ENCODE measurements at places on chromosomes 4 and X.

GRCh38 chr4:142696334-142697122 lies 149.6 kb downstream of the INPP4B start:
- DNase-seq = no peak

DNA sequence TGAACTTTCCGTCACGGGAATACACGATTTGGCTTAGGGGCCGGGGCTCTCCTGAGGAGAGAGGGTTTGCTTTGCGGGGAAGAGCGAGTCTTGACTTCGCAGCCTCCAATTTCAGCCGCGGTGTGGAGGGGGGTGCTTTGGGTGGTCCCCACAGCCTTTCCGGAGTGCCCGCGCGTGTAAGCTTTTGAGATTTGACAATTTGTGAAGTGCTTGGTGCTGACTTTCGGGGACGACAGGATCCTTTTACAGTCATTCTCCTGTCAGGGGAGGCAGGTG lies 355 bp downstream of the SCML1 start:
- DNase-seq = no peak

DNA sequence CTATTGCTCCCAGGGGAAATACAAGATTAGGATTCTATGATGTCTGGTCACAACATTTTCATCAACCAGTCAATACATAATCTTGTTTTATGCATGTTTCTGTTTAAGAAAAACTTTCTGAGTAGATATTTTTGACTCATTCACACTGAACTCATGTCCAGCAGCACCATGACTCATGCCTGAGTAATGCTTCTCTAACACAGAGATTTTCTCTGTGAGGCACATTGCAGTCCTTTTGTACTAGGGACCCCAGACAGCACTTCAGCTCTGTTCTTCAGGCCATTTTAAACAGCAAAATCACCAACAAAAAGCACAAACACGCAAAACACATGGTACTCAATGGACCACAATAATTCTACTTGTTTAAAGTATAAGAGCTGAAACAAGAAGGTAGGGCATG lies 83.6 kb downstream of the MXRA5 start:
- DNase-seq = no peak

GRCh38 chr4:40888933-40889332 lies 139.2 kb downstream of the NSUN7 start:
- no peak for DNase-seq

- no peak for DNase-seq
These were observed 42.9 kb upstream of the TAB3 start for GRCh38 chrX:30931920-30932319.

DNA sequence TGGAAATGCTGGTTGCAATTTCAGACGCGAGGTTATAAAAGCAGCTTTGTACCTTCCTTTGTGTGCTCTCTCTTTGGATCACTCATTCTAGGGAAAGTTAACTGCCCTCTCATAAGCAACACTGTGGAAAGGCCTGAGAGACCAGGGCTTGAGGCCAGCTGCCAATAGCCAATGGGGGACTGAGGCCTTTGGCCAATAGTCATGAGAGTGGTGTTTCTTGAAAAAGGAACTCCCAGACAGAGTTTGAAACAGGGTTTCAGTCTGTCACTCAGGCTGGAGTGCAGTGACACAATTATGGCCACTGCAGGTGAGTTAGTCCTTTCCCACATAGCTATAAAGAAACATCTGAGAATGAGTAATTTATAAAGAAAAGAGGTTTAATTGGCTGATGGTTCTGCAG lies 524.7 kb upstream of the SMIM31 start:
- DNase-seq = no peak

DNA sequence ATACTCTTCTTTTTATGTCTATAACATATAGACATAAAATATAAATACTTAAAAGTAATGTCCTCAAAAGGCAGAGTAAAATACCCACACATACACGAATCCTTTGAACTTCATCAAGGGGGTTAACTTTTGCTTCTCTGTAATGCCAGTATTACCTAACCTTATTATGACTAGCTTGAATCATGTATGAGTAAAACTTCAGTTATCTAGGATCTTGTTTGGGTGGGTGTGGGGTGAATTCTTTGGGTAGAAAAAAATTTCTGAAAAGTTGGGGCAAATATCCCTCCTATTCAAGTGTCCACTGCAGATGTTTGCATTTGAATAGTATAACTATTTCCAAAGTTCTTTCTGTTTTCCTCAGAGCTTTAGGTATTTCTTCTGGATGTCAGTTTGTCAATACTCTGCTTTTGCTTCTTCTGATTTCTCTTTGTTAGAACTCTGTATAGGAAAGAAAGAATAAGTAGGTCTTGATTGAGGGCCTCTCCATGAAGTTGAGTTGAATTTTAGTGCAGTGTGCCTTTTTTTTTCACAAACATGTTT lies 173.8 kb downstream of the ADGRL3 start:
- no peak for DNase-seq

GRCh38 chr4:37503261-37503660 lies 182.9 kb downstream of the RELL1 start:
- DNase-seq = no peak

- DNase-seq = peak; percentile 39
These were observed 2.4 kb upstream of the PCDH10 start for GRCh38 chr4:133146574-133147241.

DNA sequence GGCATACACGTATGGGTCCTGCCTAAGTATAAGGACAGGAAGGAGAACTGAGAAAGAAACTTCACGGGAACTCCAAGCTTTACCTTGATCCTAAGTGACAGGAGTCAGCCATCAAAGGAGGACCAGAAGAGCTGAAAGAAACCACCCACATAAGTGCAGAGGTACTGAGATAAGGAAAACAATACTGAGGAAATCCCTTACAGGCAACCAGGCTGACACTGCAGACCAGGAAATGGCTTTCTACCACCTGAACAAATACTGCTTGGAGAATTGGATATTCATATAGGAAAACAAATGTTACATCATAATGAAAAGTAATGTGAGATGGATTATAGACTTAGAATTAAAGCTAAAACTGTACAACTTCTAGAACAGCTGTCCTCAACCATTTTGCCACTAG lies 127.0 kb downstream of the IL15 start:
- DNase-seq = no peak

DNA sequence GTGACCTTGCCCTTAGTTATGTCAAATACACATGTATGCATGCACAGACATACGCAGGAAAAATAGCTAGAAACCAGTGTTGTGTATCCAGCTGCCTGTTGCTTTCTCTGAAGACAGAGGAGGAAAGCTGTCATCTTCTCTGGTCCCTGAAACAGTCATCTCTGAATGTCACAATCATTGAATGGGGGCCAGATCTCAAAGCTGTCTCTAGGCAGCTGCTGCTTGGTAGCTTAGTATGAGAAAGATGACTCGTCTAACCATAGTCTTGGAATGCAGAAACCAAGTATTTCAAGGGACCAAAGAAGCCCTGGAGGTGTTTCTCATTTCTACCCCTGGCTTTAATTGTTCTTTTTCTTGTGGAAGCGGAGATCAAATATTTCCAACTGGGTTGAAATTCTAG lies 4.0 kb downstream of the GRIA3 start:
- DNase-seq = no peak

- no peak for DNase-seq
These were observed 477 bp downstream of the SLC35A2 start for GRCh38 chrX:48910926-48911411.

GRCh38 chrX:122866532-122866931 lies 317.5 kb upstream of the GRIA3 start:
- DNase-seq = no peak

DNA sequence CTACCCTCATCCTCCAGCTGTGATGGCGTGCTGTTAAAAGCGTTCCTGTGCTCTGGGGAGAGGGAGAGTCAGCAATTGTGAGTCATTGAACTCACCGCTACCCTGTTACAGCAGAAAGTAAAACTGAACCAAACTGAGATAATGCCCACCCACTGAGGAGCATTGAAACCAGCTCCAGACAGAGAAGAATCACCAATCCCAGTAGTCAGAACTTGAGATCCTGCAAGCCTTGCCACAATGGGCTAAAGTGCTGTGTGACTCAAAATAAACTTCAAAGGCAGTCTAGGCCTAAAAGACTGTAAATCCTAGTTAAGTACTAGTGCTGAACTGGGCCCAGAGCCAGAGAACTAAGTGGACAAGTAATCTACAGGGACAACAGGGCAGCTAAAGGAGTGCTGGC lies 1394.2 kb upstream of the DIAPH2 start:
- no peak for DNase-seq

DNA sequence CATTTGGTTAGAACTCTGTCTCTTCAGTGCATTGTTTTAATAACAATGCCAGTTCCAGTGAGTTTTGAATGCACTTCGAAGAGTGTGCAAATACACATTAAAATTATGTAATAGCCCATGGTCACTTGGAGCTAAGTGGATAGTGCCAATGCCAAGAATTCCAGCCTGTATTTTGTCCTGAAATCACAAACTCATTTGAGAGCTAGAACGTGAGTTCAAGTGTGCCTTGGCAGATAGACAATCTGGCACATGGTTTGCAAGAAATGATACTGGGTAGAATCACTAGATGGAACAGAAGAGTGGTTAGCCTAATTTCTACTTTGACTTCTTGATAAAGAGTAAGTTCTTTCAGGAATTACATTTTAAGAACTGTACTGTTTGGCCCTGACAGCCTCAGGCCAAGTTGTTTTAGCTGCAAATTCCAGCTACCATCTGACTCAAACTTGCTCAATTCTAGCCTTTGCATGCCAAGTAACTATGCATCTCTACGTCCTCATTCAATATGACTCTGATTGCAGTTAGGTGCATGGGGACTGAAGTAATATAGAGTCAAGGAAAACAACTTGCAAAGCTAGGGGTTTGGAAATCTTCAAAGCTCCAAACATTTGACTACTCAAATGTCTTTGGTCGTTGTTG lies 131.9 kb upstream of the SMIM31 start:
- no peak for DNase-seq

DNA sequence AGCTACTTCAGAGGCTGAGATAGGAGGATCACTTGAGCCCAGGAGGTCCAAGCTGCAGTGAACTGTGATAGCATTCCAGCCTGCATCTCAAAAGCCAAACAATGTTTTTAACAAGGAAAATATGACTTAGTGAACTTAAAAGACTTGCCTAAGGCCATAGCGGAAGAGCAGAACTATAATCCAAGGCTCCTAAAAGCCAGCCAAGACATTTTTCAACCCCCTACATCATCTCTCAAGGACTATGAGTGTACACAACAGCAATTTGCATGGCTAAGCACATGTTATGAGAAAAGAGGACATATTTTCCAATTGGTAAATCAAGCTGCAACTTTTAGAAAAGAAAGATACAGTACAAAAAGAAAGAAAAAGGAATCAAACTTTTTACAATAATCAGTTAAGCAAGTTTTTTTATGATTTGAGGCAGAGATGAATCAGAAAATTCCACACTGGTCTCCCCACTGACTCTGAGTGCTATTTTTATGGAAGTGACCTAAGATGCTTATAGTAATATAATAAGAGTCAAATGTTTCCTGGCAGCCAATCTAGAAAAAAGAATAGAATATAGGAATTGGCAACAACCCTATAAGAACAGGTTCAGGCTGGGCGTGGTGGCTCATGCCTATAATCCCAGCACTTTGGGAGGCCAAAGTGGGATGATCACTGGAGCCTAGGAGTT lies 9.8 kb upstream of the ACOT9 start:
- DNase-seq = no peak

- DNase-seq = no peak
These were observed 59.7 kb upstream of the IL15 start for GRCh38 chr4:141576585-141577110.

DNA sequence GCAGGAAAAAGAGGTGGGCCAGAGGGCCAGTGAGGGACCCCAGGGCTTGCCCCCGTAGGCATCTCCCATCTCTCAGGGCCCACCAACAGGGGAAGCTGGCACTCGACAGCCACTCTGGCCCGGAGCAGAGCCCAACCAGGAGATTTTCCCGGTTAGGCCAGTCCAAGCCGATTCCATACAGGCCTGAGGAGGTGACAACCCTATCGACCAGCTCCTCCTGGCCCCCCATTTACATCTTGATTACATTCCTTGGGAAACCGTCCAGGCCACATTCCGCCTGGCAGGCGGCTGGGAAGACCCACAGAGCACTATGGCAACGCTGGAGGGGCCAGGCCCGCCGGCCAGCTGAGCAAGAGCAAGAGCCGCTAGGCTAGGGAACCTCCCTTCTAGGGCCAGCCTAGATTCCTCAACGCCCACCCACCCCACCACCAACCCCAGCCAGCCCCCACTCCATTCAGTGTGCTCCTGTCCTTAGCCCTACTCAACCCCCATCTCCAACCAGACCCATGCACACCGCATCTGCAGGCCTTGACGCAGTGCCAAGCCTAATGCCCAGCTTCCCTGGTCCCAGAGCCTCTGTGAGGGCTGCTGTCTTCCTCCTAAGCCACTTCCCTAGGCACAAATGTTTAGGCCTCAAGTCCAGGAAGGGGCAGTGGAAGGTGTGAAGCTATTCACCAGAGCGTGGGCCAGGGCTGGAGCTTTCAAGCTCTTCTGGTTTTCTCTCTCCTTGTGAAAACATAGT lies 161.2 kb downstream of the EFNB1 start:
- no peak for DNase-seq

DNA sequence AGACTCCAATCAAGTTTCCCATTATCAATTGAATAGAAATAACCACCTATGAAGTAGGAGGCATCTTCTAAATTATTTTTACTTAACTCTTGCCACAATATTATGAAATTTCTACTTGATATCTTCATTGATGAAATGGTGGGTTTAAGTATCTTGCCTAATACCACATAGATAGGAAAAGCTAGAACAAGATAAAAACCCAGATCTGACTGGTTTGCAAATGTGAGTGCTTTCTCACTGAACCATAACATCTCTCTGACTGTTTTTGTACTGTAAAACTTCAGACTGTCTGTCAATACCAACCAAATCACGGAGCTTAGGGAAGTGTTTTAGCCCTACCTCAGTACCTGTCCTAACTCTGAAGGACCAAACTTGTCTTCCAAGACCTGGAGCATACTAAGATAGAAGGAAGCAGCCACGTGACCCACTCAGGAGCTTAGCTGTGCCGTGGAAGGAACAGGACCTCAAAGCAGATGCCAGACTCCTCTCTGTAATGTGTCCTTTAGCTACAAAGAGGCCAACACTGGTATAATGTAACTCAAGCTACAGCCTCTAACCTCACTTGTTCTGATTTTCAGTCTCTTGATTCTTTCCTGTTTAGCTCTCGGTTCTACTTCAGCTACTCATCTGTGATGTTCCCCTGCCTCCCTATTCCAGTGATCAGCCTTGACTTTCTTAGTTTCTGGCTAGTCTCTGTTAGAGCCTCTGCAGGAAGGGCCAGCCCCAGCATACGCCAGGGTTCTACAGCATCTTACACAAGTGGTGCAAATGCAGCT lies 84.4 kb downstream of the LRP2BP start:
- DNase-seq = no peak

- no peak for DNase-seq
These were observed 12.4 kb upstream of the PACRGL start for GRCh38 chr4:20687864-20688263.

All from NCI-H2081 (cell line).